ENCODE measurements at places on chromosomes 16 and 17. TPM values are rescaled to one million over a fixed set of nuclear protein-coding genes. Genes with fewer than 3 reads are reported as not detected.

GRCh38 chr17:15651583-15652110, 32.1 kb upstream of the FBXW10B start:
- DNase-seq: peak; percentile 94

DNA sequence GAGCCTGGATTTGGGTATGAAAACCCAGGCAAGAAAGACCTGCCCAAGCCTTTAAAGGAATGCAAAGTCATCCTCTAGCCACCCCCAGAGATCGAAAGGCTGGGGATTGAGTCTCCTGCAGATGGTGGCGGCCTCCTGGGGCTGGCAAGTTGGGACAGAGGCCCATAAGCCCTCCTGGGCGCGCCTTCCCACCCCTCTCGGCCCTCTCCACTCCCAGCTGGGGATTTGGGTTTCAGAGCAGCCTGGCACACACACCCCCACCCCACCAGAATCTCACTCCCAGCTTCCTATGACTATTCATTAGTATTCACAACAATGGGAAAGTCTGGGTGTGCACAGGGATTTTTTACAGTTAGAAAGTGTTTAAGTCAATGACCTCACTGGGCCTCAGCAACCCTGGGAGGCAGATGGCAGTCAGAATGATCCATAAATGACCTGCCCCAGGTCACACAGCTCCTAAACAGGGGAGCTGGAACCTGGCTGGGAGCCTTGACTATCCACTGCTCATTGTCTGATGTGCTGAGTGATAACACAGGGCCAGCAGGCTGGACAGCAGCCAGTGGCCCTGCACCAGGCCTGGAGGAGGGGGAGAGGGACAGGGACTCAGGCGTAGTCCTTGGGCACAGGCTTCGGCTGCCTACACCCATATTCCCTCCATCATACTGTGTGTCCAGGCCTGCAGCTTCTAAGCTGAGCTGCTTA, 12.1 kb downstream of the NHERF1 start:
- DNase-seq: no peak

- no peak for DNase-seq
Observed at GRCh38 chr17:7491583-7491982, 7.4 kb downstream of the POLR2A start.

GRCh38 chr16:85384833-85385462, 228.2 kb upstream of the GSE1 start:
- DNase-seq: no peak

- no peak for DNase-seq
Observed at GRCh38 chr16:55839115-55839514, 6.2 kb upstream of the CES1 start.

GRCh38 chr17:77099997-77100396, 40.8 kb upstream of the SEC14L1 start:
- DNase-seq: no peak

Gene KIF19
- 2.8 TPM for polyA plus RNA-seq

- DNase-seq: no peak
Observed at GRCh38 chr16:78106686-78107085, 7.2 kb downstream of the WWOX start.

- no peak for DNase-seq
Observed at GRCh38 chr17:4417129-4417667, 16.5 kb upstream of the SPNS3 start.

Gene TPSB2
- 1.5 TPM for polyA plus RNA-seq

- DNase-seq: no peak
Observed at GRCh38 chr16:48511716-48512115, 98.3 kb downstream of the N4BP1 start.

DNA sequence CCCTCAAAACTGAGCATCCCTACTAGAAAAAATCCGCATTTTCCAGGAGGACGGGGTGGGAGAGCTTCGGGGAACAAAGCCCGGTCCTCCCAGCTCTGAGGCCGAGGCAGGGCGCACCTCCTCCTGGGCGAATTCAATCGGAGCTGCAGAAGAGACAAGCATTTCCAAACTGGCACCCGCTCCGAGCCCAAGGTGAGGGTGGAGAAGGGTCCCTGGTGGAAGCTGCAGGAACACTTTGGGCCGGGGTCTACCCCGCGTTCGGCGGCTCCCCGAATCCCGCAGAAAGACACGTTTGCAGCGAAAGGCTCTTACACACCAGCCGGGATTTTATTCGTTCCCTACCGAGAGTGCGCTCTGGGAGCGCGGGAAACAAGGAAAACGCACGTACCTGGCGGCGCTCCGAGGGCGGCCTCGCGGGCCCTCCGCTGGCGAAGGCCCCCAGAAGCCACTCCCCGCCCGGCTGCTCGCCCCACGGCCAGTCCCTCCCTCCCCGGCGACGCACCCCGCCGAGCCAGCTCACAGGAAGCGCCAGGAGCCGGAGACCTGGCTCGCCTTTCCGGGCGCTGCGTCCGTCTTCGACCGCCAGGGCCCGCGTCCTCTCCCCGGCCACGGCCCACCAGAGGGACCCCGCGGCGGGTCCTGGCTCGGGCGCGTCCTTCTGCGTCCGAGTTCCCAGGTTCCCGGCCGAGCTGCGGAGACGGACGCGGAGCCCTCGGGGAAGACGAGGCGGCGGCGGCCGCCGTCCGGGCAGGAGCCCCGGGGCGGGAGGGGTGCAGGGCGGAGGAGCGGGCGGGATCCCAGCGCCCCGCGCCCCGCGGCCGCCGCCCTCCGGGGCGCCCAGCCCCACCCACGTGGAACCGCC, 49.8 kb upstream of the BAHCC1 start:
- peak; percentile 52 for DNase-seq

DNA sequence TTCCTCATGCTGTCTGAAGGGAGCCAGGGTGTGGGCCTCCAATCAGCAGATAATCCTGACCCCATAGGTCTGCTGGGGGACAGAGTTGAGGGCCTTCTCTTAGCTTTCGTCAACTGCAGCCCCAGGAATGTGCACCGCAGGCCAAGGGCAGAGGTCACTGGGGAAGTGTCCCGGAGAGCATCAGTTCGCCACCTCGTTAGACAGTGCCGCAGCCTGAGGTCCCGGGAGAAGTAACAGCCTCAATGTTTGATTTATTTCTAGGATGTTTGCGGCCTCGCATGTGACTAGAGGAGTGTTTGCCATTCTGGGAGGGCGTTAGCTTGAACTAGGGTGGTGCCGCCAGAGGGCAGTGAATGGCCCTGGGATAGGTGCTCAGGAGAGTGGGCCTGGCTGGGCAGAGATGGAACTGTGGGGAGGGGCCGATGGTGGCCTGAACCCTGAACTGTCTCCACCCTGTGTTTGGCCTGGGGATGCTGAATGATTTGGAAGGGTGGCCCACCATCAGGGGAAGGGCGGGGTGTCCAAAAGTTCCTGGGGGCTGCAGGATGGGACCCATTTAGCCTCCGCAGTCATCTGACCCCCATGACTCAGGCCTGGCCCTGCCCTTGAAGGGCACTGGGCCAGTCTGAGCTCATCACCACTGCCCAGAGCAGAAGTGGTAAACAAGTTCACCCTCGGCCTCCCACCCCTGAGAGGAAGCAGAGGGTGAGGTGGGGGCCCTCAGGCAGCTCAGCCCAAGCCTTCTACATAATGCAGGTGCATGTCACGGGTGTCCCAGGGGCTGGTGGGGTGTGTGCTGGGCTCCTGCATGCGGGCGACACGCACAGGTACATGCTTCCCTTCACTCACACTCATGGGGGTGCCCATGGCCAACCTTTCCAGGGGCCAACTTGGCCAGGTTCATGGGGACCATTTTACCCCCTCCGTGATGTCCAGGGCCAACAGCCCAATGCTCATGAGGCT, 12.4 kb upstream of the TAC4 start:
- DNase-seq: no peak

Gene PIRT
- 12.2 TPM for polyA plus RNA-seq

DNA sequence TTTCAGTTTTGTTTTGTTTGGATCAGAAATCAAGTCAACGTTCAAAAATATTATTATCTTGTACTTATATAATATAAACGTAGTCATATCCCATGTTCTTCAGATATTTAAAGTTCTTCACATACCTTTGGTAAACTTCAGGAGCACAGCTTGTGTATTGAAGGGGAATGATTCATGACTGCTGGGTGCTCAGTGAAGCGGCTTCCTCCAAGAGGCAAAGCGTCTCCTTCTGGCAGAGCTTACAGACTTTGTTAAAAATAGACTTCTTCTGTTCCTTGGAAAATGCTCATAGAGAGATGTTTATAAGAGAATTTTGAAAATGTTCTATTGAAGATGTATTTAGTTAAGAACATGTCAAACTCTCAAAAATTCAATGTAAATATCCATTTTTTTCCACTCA, 155.6 kb upstream of the CNTNAP4 start:
- DNase-seq: no peak

DNA sequence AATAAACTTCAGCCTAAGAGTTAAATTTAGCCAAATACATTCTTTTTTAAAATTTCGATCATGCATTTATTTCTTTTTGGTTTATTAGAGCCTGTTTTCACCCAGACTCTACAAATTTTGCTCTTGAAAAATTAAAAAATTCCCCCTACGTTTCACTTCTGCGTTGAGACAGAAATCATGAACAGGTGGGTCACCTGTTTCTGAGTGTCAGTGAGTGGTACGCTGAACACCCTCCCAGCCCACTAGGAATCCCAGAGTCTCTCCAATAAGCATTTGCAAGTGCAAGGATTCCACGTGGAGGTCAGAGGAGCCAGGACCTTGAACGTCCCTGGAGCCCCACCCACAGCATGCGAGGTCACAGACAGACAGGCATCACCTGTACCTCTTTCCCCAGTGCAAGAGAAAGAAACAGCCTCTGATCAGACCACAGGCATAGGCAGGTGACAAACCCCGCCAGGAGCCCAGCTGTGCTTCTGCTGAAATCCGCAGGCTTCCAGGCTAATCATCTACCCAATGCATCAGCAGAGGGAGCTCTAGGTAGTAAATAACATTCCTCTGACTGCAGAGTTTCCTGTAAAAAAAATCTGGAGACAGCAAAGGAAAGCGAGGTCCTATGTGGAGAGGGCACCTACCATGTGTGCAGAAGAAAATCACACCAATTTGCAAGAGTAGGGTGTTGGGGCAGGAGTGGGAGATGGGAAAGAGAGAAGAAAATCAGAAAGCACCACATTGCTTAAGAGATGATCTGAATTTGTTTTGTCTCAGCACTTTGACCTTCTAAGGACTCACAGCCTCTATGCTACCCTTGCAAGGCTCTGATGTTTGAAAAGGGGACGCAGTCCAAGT, 5.9 kb upstream of the XYLT1 start:
- peak; percentile 52 for DNase-seq

DNA sequence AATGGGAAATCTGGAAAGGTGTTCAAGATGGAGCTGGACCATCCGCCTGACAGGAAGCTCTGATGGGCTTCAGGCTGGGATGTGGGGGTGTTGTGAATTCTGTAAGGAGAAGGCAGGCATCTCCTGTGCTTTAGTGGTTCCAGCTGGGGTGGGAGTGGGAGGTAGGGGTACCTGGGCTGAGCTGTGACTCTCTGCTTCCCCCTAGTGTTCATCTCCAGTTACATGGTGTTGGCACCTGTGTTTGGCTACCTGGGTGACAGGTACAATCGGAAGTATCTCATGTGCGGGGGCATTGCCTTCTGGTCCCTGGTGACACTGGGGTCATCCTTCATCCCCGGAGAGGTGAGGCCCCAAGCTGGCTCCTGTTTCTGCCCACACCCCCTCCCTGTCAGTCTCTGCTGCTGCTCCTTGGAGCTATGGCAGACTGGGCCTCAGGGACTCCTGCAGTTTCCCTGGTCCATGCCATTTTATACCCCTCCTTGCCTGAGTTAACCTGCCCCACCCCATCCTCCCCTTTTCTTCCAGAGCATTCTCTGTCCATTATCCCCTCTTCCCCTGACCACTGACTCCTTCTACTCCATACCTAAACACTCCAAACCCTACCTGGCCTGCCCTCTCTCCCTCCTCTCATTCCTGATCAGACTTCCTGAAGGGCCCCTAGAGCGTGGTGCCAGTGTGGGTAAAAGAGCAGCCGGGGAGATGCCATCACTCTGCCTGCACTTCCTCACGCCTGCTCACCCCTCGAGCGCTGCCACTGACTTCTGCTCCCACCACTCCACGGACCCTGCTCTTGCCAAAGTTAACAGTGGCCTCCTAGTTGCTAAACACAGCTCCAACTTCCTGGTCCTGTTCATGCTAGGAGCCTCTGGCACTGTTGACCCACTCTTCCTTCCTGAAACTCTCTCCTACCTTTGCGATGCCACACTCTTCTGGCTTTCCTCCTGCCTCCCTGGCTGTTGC, 3.4 kb downstream of the SPNS1 start:
- DNase-seq: no peak

- peak; percentile 47 for DNase-seq
Observed at GRCh38 chr17:44010966-44011647, 3.7 kb downstream of the TMEM101 start.

- DNase-seq: no peak
Observed at GRCh38 chr16:89343501-89344457, 126.3 kb downstream of the ZNF778 start.

Gene CD7
- 0.42 TPM for polyA plus RNA-seq

GRCh38 chr16:27468941-27469531, 67.1 kb downstream of the IL21R start:
- no peak for DNase-seq

Gene ABCC11
- polyA plus RNA-seq: 0.59 TPM

GRCh38 chr17:50270435-50271362, 3.6 kb upstream of the TMEM92 start:
- peak; percentile 31 for DNase-seq

DNA sequence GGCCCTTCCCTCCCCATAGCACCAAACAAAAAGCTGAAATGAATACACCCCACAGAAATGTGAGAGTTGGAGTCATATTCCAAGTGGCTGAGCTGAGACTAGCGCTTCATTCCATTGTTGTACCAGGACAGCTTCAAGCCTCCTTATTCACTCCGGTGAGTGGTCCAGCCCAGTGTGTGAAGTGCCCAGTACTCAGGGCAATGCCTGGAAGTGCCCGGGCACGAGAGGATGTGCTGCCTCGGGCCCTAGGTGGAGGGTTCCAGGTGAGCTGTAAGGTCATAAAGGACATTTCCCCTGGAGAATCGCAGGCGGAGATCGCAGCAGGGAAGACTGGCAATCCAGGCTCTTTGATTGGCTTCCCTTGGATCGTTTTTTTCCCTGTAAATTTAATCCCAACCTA, 5.4 kb upstream of the CYLD start:
- DNase-seq: no peak

GRCh38 chr17:47621293-47622179, 28.2 kb upstream of the KPNB1 start:
- DNase-seq: peak; percentile 54

Measured in spinal cord (tissue), 10 donors.